ENCODE measurements at places on chromosomes 11 and 22.

- no peak for DNase-seq
Measured at GRCh38 chr22:39731481-39731880, 160.9 kb downstream of the CACNA1I start.

- no peak for DNase-seq
Measured at GRCh38 chr11:9120664-9121468, 29.5 kb upstream of the SCUBE2 start.

- DNase-seq, result no peak
Measured at GRCh38 chr11:47408598-47409439, 429 bp downstream of the SLC39A13 start.

DNA sequence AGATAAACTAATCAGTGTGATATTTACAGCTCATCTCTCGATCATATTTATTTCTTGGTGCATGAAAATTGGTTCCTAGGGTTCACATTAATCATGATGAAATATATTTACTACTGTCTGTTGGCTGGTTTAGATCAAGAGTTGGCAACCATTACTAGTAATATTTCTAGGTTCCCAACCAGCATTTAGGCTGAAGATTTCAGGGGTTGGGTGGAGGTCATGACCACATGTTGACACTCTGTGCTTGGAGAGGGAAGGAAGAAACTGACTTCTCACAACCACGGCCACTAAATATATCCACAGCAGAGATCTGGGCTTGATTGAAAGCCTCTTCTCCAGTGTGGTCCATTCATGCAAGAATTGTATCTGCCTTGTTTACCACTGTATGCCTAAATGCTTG lies 87.9 kb downstream of the ALX4 start:
- DNase-seq, result no peak

GRCh38 chr11:38130514-38130913 lies 1532.5 kb upstream of the RAG2 start:
- DNase-seq, result no peak
